ENCODE measurements at places on chromosomes 5 and 9.

DNA sequence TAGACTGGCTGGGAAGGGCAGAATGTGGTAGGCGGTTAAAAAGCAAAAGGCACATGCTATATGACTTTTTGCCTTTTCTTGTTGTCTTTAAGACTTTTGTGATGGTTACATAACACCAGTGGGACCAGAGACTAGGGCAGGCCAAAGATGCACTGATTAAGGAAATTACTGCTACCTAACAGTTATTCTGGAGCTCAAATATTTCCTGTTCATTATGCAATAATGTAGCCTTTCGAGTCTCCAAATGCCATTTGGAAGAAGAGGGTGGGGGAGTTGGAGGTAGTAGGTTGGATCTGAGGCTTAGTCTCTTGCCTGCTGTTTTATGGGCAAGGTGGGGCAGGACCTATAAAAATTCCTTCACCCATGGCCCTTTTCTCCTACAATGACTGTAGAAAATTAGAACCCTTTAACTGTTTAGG, 51.7 kb downstream of the SH3GL2 start:
- no peak for DNase-seq

GRCh38 chr5:134547999-134548658, 22.7 kb downstream of the JADE2 start:
- DNase-seq = no peak

DNA sequence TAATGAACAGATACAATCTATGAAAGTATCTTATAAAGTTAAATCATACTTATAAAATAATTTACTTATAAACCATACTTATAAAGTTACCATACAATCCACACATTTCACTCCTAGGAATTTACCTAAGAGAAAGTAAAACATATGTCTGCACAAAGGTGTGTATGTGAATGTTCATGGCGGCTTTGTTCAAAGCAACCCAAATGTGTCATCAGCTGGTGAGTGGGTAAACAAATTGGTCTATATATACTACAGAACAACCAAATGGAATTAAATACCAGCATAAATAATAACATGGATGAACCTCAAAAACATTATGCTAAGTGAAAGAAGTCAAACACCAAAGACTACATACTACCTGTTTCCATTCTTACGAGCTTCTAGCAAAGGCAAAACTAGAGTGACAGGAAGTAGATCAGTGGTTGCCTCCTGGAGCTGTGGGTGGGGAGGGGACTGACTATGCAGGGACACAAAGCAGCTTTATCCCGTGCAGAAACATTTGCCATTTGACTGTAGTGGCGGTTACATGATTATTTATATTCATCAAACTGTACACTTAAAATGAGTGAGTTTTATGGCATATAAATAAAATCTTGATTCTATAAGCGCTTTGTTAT, 10.6 kb downstream of the TRAF1 start:
- no peak for DNase-seq

DNA sequence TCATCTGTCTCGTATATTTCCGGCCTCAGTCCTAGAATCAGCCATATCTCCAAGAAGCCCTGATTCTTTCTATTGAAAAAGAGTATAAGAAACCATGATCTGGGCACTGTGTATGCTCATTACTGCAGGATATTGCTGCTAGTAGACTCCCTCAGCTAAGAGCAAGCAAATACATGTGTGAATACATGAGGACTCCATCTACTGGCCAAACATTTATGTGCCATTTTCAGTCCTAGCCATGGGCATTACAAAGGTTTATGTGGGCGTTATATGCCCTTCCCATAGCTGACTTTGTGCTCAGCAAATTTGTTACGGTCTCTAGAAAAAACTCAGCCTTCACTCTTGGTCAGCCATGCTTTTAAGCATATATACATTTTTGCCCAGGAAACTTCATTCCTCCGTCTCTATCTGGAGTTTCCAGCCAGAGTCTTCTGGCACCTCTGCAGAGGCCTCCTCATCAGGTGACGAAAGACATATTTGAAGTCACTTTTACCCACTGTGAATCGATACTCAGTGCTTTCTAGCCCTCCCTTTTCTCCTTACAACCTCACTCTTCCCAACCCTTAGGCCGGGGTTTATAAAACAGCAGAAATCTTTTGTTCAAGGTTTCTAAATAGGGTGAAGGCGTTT, 1495.6 kb upstream of the CDH6 start:
- no peak for DNase-seq

GRCh38 chr9:120441426-120442307, 138.3 kb downstream of the CDK5RAP2 start:
- DNase-seq = no peak

DNA sequence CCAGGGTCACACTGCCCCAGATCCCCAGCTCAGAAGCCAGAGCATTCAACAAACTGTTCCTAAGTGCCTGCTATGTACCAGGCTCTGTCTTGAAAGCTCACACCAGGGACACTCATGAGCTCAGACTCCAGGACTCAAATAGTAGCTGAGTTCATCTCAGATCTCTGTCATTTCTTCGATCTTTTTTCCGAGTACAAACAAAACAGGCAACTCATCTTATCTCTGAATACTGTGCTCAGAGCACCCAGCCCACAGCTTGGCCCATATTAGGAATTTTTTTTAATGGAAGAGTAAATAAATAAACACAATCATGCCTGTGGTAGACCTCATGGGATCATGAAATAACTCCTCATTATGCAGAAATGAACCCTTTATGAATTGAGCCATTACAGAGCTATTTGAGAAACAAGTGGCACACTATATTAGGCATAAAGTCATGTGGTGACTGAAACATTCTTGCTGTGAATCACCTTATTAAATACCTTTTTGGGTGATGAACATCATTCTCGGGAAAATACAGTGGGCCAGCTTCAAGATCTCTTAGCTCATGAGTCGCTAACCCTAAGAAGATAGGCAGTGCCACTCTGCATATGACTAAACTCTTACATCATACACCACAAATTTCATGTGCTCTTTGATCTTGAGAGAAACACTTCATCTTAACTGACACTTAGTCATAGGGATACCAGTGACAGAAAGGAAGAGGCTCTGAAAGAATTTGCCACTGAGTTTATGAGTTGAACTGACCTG, 9.9 kb downstream of the SH3RF2 start:
- DNase-seq = no peak

GRCh38 chr9:31146485-31147166, 1237.8 kb upstream of the ACO1 start:
- no peak for DNase-seq

GRCh38 chr5:1563051-1563461, 39.3 kb upstream of the LPCAT1 start:
- DNase-seq = no peak

DNA sequence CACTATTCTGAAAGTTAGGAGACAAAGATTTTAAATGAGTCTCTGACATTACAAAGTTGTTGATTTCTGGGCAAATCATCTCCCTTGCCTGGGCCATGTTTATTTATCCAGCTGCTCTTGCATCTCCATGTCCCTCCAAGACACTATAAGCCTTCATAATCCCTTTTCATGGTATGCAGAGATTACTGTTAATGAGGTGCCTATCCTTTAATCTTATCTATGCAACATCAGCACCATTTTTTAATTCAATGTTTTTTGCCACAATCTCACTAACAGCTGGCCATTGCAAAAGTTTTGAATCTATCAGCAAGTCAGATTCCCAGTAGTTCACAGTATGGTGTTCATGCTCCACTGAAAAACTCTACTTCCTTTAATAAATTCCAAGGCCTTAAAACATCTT, 108.5 kb upstream of the PTPRD start:
- no peak for DNase-seq

DNA sequence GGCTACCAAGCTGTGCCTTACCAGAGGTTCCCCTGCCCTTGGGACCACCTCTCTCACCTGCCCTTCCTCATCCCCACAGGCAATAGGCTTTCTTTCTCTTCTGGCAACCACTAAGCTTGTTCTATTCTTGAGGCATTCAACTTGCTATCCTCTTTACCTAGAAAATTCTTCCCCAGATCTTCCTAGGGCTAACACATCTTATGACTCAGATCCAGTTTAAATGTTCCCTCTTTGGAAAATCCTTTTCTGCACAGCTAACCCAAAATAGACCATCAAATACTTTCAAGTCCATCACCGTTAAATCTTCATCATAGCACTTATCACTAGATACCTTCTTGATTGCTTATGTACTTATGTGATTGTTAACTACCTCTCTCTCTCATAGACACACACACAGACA, 93.7 kb downstream of the ENC1 start:
- no peak for DNase-seq

GRCh38 chr9:116627433-116627832, 59.7 kb upstream of the TRIM32 start:
- no peak for DNase-seq

DNA sequence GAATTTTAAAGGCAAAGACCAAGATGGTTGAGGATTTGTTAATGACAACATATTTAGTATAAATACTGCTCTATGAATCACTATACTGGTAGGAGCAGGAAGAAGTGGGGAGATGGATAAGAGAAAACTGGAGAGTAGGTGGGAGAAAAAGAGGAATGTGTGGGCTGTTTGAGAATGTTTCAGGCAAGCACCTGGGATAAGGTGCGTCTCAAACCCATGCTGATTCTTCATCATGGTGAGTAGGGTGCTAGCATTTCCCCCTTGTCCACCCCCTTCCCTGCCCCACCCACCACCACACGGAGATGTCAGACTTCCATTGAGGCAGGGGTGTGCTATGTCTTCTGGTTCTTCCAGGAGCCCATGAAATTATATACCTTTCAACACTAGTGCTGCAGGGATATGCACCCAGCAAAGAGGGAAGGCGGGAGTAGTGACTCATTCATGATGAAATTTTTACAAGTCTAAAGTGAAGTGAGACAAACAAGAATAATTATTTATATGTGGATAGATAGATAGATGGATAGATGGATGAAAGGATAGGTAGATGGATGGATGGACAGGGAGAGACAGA, 54.3 kb downstream of the MTX3 start:
- DNase-seq = no peak

DNA sequence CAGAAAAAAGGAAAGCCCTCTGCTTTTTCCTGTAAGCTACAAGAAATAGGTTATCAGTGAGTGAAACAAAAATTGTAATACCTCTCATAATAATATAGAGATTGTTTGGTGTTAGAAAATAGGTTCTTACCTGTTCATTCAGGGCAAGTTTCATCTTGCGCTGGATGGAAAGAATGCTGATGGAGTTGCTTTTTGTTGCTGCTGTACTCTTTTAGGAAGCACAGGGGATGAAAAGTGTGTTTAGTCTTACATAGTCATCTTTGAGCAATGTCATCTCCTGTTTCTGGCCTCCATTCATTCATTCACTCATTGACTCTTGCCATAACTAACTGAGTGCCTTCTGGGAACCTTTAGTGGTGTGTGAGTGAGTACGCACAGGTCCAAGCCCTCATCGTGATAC, 6.4 kb downstream of the ENTREP1 start:
- no peak for DNase-seq

DNA sequence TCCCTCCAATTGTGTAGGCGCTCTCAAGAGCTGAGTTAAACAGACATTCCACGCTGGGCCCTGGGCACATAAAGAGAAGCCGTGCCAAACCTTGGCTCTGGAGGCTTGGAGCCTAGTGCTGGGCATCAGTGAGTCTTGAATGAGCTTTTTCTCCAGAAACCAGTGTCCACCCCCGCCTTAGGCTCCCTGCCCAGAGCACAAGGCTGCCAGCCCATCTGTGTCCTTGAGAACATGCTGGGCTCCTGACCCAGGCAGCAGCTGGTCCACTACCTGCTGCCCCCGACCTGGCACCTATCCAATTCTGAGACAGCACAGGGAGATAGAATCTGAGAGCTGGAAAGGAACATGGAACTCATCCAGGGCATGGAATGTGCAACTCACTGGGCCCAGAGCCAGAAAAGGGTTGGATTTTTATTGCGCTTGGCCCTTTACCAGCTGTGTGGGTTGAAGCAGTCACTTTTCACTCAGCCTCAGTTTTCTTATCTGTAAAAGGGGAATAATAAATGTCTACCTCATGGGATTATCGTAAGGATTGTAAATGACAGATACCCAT, 92.4 kb upstream of the CPLX2 start:
- DNase-seq = no peak

DNA sequence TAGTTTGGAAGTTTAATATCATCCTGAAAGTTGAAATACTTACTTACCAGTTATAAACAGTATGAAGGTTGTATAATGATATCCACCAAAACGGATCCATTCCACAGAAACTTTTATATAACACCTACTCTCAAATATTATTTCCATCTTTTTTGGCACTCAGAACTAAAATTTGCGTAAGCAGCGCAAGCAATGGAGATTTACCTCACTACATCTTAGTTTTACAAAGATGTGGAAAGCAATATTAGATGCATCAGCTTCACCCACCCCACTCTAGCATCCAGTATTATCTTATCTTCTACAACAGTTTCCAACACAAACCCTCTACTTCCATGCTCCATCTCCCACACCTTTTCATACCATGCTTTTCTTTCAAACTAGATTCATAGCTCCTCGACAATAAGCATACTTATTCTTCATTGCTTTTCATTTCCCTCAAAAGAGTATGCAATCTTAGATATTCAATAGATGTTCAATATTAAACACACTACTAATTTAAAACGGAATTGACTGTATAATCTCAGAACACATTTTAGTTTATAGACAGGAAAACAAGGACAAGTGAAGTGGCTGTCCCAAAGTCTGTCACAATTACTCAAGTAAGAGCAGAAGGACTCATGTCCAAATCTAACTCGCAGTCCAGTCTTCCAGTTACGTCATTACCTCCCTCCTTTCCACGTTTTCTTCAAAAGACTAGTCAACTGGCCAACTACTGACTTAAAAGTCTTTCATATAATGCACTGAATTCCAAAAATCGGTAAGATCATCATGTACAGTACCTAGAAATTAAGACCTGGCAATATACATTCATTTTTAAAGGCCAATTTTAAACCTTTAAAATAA, 2.2 kb downstream of the PPP2CA start:
- DNase-seq = no peak

DNA sequence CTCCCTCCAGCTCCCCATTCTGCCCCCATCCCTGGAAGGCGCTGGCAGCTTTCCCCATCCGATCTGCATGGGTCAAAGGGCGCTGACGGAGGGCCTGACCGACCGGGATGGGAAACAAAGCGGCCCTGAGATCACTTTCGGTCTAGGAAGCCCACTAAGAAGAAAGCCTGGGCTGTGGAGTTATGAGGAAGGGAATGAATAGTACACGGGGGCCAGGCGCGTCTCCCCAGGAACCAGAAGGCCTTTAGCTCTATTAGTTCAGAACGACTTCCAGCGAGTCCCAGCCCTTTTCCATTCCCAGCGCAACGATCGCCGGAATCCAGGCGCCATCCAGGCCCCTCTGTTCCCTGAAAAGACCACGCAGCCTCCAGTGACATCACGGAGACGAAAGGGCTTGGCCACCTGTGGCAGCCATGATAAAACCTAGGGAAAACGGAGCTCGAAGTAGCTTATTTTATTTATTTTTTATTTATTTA, 70.1 kb upstream of the CCDC180 start:
- DNase-seq = no peak

GRCh38 chr9:13088720-13089427, 190.6 kb downstream of the MPDZ start:
- DNase-seq = peak; percentile 43

- DNase-seq = no peak
Observed at GRCh38 chr9:92986176-92987119, 39.1 kb downstream of the FGD3 start.

GRCh38 chr5:45279109-45279508, 417.1 kb downstream of the HCN1 start:
- DNase-seq = no peak

Measured in D721Med (cell line).